ENCODE measurements at places on chromosomes 11 and 22.

- no peak for DNase-seq
These were observed 73.5 kb downstream of the COMMD9 start for GRCh38 chr11:36215693-36216060.

DNA sequence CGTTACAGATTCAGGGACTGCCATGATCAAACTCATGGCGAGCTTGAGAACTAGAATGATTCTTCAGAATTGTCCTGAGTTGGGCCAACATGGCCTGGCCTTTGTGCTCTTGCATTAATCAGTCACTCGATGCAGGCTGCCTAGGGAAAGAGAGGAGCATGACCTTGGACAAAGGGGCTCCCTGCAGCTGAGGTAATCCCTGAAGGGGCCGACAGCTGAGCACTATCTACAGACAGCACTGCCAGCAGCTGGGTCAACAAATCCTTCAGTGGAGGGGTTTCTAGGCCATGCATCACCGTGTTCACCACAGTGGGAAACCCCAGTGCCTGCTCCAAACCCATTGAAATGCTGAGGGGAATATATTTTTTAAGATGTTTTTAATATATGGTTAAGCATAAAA, 159.5 kb upstream of the POU2AF2 start:
- DNase-seq: no peak

DNA sequence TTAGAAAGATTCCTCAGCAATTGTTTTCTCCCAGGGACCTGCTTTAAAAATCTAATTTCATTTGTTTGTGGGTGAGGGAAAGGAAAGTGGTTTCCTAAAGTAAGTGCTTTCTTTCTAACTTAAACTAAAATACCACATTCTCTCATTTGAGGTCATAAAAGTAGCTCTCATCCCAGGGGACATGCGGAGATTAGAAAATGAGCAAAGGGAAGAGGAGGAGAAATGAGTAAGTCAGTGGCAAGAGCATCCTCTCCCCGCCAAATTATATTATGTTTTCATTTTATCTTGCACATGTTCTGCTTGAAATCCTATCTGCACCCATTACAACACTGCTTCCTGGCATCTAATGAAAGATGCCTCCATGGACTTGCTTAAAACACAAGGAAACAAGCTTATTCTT, 191.4 kb downstream of the ARHGAP42 start:
- DNase-seq: no peak

- no peak for DNase-seq
These were observed 14.7 kb upstream of the ASPHD2 start for GRCh38 chr22:26414347-26414746.

- no peak for DNase-seq
These were observed 273.5 kb downstream of the ST3GAL4 start for GRCh38 chr11:126628790-126629621.

DNA sequence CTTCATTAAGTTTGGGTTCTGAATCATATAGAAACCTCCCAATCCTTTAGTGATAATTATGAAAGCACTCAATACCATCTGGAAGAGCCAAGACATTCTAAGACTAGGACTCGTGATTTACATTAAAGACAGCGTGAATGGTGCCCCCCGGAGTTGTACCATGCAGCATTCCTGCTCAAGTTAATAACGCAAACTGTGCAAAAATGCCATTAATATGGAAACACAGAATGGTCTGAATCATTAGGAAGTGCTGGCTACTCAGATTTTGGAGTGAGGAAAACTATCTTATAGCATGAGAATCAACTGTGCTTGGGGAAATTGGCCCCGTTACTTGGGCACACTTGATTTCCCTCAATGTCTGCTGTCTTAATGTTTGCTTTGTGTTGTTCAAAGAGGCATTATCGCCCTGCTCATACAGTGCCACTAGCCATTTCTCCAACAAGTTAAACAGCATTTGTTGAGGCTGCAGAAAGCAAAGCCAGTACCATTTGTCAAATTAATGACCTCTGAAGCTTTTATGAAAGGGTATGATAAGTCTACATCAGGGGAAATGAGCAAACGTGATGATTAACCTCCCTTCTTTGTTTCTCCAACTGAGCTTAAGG, 18.5 kb upstream of the TPH1 start:
- DNase-seq: no peak

- DNase-seq: no peak
These were observed 8.0 kb downstream of the PAFAH1B2 start for GRCh38 chr11:117152066-117152465.

- DNase-seq: no peak
These were observed 183.0 kb downstream of the IGLL1 start for GRCh38 chr22:23397008-23397612.

- DNase-seq: no peak
These were observed 18.0 kb downstream of the PAAF1 start for GRCh38 chr11:73894725-73895335.

- DNase-seq: no peak
These were observed 29.3 kb downstream of the SLN start for GRCh38 chr11:107682572-107682971.

DNA sequence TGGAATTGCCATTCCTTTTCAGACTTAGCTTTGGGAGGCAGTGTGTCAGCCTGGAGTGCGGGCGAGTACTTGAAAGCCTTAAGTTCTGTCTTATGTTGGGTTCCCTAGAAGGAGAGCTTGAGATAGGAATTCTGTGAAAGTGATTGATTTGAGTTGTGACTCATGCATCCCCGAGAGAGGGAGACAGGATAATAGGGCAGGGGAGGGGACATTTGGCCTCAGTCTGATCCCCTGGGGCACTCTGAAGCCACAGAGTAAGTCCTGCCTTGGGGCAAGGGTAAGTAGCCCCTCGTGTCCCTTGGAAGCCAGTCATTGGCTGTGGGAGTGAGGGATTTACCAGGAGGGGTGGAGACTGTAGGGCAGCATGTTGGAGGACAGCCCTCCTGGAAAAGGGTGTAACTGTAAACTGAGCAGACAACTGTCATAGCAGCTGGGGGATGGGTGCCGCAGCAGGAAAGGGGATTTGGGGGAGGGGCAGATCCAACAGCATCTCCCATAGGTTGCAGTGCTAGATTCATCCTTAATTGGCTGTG, 44.0 kb downstream of the KIAA1671 start:
- DNase-seq: no peak

GRCh38 chr11:16987205-16987568, 27.0 kb downstream of the PLEKHA7 start:
- no peak for DNase-seq

DNA sequence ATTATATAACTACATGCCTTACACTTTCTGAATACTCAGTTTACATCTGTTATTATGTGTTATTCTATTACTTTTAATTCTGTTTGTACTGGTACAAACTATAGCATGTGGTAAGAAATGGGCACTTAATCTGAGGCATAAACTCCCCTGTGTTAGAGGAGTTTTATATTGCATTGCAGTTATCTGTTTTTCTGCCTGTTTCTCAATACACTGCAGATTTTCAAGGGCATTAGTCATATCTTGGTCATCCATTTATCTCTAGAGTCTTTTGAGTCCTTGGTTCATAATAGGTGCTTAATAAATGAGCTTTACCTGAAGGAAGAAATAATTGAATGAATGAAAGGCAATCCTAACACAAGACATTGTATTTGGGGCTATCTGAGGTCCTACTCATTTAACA, 182.9 kb upstream of the CTSC start:
- DNase-seq: no peak

DNA sequence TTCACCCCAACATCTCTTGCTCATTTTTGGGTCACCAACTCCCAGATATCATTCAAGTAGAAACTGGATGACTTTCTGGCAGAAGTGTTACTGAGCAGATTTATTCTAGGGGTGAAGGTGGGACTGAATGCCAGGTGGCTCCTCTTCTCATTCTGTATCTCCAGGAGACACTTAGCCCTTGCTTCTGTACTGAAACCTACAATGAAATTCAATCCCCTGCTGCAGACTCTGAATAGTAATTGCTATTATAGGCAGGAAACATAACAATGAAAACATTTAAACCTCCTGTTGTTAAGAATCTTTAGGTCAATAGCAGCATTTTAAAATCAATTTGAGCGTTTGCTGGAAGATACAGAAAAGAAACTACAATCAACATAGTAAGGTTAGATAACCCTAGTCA, 879.4 kb upstream of the TENM4 start:
- DNase-seq: no peak

DNA sequence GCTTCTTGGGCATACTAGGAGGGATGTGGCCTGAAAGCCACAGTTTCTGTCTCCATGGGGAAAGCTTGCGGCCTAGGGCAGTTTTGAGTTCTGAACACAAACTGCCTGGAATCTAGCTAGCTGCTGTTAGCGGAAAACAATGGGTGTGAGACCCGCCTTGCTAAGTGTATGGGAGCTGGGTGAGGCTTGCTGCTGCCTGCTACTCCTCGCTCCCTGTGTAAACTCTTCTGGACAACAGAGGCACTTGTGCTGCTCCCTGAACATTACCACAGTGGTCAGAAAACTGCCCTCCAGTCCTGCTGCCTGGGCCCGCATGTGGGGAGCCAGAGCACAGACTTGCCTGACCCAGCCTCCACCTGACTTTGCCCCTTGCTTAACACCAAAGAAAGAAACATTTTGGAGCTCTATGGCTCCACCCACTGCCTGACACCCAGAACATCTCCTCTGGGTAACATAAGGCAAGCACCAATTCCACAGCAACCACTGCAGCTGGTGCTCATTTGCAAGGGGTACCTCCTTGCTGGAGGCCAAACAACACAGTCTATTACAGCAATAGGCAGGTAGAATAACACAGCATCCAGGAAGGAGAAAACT, 766.3 kb upstream of the RAG2 start:
- no peak for DNase-seq

GRCh38 chr11:94032725-94033124, 11.6 kb downstream of the HEPHL1 start:
- DNase-seq: no peak

GRCh38 chr11:95586155-95586554, 203.4 kb downstream of the FAM76B start:
- DNase-seq: no peak

- no peak for DNase-seq
These were observed 63.8 kb upstream of the THY1 start for GRCh38 chr11:119486691-119487259.

- DNase-seq: peak; percentile 72
These were observed 579 bp upstream of the RASD2 start for GRCh38 chr22:35539910-35540594.

DNA sequence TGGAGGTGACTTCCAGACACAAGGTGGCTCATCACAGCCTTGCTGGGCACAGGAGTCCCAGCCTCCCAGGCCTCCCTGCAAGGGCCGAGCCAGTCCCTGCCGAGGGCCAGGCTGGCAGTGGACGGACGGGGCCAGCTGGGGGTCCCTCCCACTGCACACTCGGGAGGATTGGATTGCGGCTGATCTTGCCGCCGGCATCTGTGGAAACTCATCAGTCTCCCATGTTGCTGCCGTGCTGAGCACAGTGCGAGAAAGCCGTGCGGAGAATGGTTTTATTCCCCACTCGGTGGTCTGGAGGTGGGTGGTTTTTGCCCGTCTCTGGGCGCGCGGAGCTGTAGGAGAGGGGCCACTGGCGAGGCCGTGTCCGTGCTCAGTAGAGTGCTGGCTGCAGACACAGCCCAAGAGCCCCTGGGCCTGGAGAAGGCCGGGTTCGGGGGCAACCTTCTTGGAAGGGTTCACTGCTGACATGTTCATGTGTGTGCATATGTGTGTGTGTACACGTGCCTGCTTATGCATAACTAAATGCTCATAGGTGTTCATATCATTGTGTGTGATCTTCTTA, 1246.4 kb downstream of the BRD1 start:
- no peak for DNase-seq

DNA sequence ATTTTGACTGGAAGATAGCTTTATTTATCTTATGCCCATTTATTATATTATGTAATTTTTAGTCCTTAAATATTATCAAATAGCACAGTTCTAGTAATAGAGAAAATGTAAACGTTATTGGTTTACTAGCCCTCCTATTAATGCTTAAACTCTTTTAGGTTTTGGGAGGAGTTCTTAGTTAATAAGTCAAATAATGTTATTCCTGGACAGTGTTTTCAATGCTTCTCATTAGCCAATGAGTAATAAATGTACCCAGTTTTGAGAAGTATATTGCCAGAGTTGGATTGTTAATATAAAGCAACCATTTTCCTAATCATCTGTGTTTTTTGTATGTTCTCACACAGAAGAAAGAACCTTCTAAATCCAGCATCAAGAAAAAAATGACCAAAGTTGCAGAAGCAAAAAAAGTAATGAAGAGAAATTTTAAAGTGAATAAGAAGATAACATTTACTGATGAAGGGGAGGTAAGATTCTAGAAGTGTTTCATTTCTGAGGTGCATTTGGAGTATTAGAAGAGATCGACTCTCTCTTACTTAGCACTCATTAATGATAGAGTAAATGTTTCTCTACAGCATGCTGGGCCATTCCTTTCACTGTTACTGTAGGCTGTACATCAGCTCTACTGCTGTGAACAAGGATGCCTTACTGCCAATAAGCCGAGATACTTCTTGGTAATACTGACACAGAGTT, 173.4 kb downstream of the DDX10 start:
- no peak for DNase-seq

- no peak for DNase-seq
These were observed 8.1 kb upstream of the DGKZ start for GRCh38 chr11:46338988-46339666.

GRCh38 chr11:117200813-117201657, 1.9 kb downstream of the TAGLN start:
- DNase-seq: no peak

GRCh38 chr11:32068134-32068870, 22.6 kb upstream of the RCN1 start:
- no peak for DNase-seq

GRCh38 chr11:100727410-100727809, 40.3 kb downstream of the ARHGAP42 start:
- DNase-seq: no peak

DNA sequence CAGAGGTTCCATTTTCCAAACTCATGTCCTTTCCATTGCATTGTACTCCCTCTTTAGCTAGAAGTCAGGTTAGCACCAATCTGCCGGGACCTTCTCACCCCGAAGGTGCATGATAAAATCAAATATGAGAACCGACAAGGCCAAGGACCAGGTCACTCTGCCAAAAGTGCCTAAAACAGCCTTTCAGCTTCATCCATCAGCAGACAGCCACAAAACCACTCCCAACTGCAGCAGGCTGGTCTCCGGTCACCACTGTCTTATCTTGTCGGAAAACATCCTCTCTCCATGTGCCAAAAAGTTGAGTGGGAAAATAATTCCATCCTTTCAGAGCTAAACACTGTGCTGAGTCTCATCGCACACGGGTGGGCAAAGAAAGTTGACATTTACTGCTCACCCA, 1.4 kb downstream of the PI4KA start:
- DNase-seq: no peak

DNA sequence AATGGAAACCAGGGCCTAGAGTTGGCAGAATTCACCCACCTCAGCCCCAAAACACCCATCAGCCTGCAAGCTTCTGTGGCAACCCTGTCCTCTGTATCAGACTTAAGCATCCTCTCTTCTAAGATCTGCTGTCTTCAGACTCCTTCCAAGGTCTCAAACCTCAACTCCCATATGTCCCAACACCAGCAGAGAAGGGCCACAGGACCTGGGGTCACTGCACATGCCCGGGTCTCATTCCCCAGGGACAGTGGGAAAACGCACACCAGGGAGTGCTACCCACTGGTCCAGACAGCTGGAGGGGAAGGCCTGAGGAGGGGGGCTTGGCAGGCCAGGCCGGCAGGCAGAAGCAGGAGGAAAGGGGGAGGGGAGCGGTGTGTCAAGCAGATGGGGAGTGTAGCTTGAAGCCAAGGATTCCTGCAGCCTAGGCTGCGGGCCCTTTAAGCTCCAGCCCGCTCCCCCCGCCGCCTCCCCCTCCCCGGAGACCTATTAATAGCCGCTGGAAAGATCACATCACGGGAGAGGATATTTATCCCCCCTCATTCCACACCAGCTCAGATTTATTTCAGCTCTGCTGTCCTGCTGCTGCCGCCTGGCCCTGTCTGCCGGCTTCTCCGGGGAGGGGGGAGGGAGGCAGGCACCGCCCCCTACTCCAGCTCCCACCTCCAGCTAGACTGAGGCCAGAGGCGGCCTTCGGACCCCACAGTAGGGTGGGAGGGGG, 16.7 kb downstream of the BCL9L start:
- no peak for DNase-seq
